ENCODE measurements at places on chromosomes 7 and 10.

GRCh38 chr10:79137826-79138225 is 69.1 kb downstream of the ZMIZ1 start:
- peak; percentile 76 for DNase-seq

- DNase-seq = no peak
Measured at GRCh38 chr10:50281967-50282522, 30.7 kb upstream of the ASAH2 start.

GRCh38 chr7:138235207-138235606 is 158.9 kb downstream of the AKR1D1 start:
- no peak for DNase-seq

DNA sequence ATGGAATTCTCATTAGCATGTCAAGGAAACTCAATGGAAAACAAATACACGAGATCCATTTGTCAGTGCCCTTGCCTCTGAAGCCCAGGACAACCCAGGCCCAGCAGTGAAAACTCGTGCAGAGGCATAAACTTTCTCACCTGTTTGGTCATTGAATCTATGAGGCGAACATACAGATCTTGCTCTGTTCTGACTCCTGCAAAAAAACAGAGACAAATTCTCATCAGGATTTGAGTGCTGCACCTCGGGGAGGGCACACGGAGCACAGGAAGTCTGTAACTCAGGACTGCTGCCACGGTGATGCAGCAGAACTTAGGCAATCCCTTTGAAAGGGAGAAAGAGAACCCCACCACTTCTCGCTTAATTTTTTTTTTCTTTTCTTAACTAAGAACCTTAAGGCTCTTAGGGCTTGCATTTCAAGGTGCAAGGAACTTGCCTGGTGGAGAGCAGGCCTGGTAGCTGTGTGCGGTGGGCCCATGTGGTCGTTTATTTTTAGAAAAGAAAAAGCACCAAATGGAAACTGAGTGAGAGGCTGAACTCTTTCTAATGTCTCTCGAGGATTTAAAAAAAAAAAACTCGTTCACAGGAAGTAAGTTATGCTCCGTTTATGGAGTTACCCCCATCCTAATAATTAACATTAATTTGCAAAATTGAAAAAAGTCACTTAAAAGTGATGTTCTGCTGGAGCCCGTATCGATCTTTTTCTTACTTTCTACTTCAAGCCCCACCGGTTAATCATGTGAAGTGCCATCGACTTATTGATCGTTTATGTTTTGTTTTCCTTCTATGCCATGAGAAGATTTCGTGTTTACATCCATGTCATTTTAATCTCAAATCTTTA is 1.8 kb downstream of the EBF3 start:
- peak; percentile 39 for DNase-seq

DNA sequence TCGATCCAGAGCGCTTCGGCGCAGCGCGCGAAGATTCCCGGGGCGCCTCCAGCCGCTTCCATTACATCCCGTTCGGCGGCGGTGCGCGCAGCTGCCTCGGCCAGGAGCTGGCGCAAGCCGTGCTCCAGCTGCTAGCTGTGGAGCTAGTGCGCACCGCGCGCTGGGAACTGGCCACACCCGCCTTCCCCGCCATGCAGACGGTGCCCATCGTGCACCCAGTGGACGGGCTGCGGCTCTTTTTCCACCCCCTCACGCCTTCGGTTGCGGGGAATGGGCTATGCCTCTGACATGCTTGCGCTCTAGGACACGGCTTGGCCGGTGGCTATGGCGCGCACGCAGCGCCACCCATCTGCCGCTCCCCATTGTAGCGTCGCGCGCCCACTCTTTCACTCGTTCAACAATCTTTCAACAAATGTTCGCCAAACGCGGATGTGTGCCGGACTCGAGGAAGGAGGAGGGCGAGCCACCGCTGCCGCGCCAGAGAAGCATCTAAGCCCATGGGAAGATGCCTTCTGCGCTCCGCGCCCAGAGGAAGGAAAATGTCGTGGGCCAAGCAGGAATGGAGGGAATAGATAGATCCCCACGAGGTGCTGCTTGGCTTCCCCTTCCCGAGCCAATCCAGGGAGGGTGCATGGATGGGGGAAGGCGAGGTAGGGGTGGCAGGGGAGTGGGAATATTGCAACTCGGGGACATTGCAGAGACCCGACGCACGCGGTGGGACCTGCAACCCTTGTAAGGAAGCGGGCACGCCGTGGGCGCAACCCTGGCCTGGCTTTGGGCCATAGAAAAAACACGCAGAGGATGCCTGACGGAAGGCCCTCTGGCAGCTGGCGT is 5.1 kb upstream of the CYP26A1 start:
- DNase-seq = peak; percentile 40

GRCh38 chr7:127885843-127886242 is 145.4 kb downstream of the LRRC4 start:
- no peak for DNase-seq

DNA sequence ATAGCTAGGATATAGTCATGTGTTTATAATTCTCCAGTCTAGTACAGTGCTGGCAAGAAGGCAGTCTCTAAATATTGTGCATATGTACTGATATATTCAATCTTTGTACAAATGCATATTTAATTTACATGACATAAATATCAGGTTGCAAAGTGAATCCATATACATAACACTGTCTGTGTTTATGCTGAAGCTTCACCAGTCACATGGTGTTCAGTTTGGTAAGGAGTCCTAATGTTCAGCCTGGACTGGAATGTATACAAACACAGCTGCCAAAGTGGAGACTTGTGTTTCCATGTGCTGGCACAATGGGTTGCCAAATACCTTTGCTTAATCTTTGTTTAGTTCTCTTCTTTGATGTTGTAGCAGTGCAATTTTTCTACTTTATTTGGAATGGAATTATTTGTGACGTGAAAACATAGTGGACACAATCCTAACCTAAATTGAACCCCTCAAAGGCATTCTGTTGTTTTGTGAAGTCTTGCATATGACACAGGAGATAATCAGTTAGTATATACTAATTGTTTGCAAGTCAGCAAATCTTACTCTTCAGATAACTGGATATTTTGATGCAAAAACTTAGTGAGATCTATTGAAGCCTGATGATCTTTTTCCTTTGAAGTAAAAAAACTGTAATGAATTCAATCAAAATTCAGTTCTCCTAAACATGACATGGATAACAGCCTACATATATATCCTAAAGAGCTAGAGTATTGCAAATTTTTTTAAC is 17.3 kb upstream of the ARL4A start:
- no peak for DNase-seq

DNA sequence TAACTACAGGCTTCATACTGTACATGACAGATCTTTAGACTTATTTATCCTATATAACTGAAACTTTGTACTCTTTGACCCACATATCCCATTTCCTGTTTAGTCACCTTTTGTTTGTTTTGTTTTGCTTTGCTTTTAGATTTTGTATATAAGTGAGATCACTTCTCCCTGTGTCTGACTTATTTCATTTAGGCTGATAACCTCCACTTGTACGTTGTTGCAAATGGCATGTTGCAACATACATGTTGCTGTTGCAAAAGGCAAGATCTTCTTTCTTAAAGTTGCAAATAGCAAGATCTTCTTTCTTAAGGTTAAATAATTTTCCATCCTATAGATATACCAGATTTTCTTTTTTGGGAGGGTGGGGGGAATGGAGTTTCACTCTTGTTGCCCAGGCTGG is 341.5 kb downstream of the OTUD1 start:
- DNase-seq = no peak

- DNase-seq = no peak
Measured at GRCh38 chr7:88185650-88186049, 34.2 kb downstream of the SRI start.

DNA sequence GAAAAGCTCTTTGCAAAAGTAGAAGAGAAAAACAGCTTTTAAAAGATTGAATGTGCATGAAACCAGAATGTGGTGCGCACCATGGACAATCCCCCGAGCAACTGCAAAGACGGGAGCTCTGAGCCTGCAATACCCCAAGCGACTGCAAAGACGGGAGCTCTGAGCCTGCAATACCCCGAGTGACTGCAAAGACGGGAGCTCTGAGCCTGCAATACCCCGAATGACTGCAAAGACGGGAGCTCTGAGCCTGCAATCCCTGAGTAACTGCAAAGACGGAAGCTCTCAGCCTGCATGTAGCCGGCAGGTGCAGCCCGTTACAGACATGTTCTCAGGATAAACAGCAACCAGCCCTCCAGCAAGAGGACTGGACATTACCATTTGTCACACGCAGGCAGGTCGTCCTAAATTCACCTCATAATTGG is 6.2 kb downstream of the ZNF775 start:
- DNase-seq = no peak

- no peak for DNase-seq
Measured at GRCh38 chr7:84256571-84256971, 62.0 kb upstream of the SEMA3A start.

All from GM20000 (cell line).